ENCODE measurements at places on chromosomes 12 and 14.

GRCh38 chr12:82327861-82328260 is 30.3 kb downstream of the CCDC59 start:
- DNase-seq: no peak

GRCh38 chr14:38710881-38711280 is 392.2 kb downstream of the SEC23A start:
- no peak for DNase-seq

- no peak for DNase-seq
These were observed 224.7 kb upstream of the EGLN3 start for GRCh38 chr14:34175574-34175973.

DNA sequence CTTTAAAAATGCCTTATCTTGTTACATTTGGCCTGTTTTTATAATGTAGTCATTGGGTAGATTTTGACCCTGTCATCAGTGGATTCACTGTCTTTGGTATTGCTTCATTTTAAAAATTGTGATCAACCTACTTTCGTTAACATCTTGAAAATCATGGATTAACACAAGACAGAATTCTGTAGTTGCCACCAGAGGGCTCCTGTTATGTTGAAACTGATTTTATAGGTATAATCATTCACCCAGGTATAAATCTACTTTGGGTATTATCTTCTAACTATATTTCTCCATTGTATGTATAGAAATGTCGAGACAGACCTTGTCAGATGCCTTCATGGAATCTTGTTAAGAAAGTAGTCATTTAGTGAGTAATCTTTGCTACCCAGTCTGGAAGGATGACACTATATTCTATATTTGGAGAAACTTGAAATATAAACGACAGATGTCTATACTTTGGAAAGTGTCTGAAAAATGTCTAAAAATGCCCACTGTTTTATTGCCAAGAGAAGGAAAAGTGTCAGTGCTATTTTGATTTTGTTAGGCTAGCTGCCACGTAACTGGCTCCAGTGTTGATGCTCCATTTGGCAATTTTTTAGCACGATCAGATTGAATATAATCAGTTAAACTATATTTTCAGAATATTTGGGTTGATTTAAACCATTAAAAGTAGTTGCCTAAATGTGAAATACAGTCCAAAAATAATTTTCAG is 129.4 kb downstream of the PELI2 start:
- DNase-seq: no peak

DNA sequence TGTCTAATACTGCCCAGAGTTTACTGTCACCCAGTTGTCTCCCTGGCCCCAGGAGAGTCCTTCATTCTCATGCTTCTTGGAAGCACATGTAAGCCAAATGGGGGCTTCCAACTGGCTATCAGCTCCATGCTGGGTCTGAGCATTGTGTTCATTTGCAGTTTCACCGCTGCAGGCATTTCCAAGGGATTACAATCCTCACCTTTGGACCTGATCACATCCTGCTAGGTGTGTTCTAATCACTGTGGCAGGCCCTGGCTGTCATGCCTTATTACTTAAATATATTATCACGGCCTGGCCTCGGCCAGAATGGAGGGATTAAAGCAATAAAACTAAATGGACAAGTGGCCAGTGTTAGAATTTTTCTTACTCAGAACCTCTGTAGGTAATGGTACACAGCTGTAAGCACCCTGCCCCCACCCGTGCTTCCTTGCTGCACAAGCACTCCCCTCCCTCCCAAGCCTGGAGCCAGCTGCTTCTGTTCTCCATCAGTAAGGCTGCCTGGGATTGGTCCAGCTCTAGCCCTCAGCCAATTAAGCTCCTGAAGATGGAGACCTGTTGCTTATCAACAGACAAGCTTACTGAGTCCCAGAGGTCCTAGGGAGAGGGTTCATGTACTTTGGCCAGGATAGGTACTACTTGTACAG is 175.9 kb upstream of the RBM19 start:
- no peak for DNase-seq

DNA sequence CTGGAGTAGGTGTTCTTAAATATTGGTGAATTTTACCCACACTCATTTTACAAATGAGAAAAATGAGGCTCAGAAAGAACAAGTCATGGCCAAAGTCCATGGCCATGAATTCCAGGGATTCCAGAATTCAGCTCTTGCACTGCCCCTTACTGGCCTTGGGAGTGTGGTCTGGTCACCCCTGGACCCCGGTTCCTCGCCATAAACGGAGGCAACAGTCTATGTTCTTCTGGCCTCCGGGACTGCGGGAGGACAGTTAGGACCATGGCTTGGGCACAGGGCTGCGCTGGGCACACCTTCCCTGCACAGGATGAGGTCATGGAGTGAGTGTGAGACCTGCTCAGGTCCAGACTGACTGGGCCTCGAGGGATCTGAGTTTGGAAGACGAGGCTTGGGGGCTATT is 6.9 kb downstream of the CCDC197 start:
- no peak for DNase-seq

- DNase-seq: peak; percentile 13
These were observed 21.1 kb downstream of the GSC start for GRCh38 chr14:94748667-94749347.

DNA sequence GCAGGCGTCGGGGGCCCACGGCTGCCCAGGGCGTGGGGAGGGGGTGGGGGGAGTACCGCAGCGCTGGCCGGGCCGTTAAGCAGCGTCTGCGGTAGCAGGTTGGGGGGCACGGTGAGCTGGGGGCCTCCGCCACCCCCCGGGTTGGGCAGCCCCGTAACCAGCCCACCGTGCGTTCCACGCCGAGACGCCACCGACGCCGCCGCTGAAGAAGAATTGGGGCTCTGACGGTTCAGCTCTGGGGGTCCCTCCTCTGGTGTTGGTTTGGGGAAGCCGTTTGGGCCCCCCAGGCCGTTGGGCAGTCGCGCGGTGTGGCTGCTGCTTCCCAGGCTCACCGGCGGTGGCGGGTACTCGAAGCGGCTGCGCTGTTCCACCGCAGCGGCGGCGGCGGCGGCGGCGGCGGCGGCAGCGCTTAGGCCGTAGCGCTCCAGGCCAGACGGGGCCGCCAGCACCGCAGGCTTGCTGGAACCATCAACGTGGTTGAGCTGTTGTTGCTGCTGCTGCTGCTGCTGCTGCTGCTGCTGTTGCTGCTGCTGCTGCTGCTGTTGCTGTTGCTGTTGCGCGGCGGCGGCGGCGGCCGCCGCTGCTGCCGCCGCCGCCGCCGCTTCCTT is 1.5 kb downstream of the IRF2BPL start:
- peak; percentile 80 for DNase-seq

GRCh38 chr12:132966676-132967415 is 10.7 kb upstream of the ZNF605 start:
- DNase-seq: no peak

- DNase-seq: no peak
These were observed 214.9 kb upstream of the DDHD1 start for GRCh38 chr14:53368066-53368465.

All from erythroblast (primary cell).